BJ (cell line): ENCODE measurements at places on chromosomes 11 and 22.

GRCh38 chr11:92152245-92152644, 72.4 kb upstream of the FAT3 start:
- DNase-seq: no peak

- DNase-seq: no peak
Measured at GRCh38 chr11:64581057-64581523, 9.9 kb upstream of the SLC22A12 start.

DNA sequence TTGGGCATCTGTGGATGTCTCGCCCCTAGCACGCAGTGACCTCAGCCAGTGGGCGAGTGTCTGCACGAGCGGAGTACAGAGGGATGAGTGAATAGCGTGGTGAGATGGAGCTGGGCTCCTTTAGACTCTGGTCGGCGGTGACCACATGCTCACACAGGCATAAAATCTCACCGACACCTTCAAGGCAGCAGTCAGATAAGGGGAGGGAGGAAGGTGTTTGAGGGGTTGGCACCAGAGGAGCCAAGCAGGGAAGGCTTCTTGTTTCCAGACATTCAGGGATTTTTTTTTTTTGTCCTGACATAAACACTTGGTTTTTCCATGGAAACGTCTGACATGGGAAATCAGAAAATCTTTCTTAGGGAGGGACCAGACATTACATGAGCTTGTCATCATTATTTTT, 35.8 kb downstream of the GRIK4 start:
- no peak for DNase-seq

DNA sequence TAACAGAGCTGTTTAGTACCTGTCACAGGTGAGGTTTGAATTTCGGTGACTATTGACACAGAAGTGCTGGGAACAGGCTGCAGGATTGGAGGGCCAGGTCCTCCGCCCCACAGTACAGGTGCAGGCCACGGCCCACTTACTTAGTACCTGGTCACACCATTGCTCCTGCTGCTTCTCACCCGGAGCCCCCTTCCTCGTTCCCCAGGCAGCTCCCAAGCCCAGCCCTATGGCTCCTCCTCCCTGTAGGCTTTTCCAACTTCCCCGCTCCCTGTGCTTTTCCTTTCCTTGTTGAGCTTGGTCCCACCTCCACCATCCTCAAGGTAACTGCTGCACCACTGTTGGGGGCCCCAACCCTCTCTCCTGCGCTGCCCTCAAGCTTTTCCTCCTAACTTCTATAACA, 27.9 kb upstream of the ANO1 start:
- no peak for DNase-seq

DNA sequence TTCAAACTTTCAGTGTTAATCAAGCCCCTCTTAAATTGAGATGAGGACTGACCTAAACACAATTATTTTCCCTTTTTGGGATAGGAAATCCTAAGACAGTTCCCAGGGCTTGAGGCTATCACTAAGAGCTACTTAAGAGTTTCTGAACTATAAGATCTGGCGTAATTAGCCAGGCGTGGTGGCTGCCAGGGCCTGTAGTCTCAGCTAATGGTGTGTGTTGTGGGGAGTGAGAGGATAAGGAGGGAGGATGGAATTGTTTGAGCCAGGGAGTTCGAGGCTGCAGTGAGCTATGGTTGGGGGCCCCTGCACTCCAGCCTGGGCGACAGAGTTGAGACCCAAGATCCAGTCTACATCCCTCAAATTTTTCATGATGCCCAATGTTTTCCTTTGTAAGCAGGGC, 23.5 kb upstream of the EXPH5 start:
- no peak for DNase-seq

DNA sequence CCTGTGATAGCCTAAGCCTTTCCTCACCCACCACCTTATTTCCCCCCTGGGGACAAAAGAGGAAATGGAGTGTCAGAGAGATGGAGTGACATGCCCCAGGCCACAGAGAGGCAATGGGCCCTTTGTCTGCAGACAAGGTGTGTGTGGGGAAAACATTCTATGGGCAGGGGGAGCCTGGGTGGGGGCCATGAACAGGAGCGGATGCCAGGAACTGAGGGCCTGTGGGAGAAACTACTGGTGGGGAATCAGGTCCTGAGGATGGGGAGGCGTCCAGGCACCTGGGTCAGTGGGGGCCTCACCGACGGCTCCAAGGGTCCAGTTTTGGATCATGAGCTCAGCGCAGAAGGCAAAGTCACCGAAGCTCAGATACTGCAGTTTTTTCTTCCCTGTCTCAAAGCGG, 3.0 kb downstream of the FIBP start:
- no peak for DNase-seq

DNA sequence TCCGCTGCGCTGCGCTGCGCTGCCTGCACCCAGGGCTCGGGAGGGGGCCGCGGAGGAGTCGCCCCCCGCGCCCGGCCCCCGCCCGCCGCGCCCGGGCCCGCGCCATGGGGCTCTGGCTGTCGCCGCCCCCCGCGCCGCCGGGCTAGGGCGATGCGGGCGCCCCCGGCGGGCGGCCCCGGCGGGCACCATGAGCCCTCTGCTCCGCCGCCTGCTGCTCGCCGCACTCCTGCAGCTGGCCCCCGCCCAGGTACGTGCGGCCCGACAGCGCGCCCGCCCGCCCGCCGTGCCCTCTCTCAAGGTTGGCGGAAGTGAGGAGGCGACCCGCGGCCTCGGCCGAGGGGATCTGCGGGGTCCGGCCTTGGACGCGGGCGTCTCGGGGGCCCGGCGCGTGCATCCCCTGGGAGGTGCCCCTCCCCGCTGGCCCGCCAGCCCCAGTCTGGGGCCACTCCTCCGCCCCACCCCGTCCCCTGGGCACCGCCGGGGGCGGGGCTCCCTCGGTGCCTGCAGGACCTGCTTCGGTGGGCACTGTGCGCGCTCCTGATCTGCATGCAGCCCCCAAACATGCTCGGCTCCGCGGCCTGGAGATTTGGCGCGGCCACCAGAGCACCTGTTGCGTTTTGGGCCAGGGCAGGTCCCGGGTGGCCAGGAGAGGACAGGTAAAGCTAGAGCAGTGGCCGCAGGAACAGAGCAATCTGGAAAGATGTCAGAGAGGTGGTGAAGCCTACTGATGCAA, 429 bp downstream of the VEGFB start:
- DNase-seq: no peak

DNA sequence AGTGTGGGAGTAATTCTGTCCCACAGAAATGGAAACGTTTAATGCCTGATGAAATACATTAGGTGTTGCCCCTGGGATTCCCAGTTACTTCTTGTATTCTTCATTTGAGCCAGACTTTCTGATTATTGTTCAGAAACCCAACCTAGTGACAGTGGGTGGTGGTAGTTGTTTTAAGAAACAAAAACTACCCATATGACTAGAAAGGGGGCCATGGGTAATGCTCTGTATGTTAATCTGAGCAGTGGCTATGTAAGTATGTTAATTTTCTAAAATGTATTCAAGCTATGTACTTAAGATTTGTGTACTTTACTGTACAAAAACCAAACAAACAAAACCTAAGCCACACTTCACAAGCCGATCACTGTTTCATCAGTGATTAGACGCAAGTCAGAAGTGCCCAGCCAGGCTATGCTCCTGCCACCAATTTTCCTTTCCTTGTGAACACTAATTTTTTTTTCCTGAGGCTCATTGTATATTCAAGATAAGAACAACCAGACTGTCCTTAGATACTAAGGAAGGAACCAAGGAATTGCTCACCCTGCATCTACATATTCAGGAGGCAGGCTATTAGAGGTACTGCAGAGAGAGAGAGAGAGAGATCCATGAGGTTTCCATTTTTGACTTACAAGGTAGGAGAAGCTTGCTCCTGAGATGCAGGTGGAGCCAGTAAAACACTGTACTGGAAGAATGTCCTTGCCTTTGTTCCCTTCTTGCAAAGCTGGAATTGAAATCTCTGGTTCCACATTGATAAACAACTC, 122.7 kb downstream of the DBX1 start:
- no peak for DNase-seq

GRCh38 chr11:36115378-36115801, 171.5 kb downstream of the LDLRAD3 start:
- DNase-seq: no peak

DNA sequence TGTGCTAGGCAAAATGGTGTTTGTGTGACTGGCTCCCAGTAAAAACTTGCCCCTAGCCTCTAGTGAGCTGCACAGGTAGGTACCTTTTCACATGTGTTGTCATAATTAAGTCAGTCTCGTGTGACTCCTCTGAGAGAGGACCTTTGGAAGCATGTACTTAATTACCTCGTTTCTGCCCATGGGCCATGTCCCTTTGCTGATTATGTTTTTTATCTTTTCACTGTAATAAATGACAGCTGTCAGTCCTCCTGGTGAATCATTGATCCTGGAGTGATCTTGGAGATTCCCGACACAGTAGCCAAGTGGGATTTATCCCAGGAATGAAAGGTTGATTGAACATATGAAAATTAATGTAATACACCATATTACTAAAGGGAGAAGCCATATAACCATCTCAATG, 12.5 kb upstream of the CLNS1A start:
- no peak for DNase-seq

DNA sequence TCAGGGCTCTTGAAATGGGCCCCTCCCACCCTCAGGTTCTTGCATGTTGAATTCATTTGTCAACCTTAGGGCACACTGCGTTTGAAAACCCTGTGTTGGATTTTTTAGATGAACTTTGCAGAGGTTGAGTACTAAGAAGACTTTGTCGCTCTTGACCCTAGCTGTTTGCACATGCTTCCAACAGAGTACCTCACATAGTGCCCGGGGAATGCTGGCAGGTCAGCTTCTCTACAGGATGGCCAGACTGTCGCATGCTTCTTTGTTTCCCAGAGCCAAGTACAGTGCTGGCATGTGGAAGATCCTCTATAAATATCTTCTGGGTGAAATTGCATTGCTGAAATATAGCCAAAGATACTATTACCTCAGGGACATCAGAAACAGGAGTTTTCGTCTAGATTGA, 59.9 kb downstream of the FAT3 start:
- no peak for DNase-seq

DNA sequence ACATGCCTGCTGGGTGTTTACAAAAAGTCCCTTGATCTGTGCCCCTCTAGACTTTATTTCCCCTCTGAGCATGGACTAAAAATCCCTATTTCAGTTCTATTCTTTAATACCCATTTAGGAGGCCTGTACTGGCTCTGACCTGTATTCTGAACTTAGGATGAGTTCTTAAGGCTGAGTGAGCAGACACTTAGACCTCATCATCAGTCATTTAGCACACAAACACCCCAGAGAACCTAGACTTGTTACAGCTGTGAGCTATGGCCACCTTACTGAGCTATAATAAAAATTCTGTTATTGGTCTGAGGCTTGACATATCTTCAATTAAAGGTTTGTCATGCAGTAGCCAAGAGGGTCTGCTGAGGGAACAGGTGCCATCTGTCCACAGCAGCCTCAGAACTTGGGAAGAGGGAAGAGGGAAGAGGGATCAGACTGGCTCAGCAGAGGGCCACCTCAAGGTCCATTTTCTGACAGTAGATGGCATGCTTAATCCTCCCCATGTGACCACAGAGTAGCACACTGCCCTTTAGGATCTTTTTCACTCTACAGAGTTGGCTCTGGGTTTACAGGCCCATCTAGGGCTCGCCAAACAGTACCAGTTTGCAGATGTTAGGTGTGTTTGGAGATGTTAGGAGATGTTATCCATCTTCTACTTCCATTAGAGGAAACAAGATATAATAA, 30.2 kb upstream of the RRM1 start:
- no peak for DNase-seq

- DNase-seq: no peak
Measured at GRCh38 chr11:134357545-134357839, 25.7 kb downstream of the GLB1L2 start.

- no peak for DNase-seq
Measured at GRCh38 chr11:93622043-93622442, 39.4 kb upstream of the CEP295 start.

DNA sequence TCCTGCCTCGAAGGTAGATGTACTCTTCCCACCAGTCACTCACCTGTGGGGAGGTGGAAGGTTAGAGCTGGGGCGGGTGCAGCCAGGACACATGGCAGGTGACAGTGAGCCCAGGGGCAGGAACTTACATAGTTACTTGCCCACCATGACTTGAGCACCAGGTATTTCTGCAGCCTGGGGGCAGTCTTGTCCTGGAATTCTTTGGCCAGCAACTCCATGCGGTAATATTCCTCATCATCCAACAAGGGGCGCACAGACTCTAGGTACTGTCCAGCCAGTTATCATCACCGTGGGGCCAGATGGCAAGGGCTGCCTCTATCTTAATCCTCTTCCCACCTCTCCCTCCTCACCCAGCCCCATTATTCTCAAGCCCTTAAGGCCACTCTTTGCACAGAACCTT, 2.2 kb downstream of the CPT1B start:
- DNase-seq: no peak

DNA sequence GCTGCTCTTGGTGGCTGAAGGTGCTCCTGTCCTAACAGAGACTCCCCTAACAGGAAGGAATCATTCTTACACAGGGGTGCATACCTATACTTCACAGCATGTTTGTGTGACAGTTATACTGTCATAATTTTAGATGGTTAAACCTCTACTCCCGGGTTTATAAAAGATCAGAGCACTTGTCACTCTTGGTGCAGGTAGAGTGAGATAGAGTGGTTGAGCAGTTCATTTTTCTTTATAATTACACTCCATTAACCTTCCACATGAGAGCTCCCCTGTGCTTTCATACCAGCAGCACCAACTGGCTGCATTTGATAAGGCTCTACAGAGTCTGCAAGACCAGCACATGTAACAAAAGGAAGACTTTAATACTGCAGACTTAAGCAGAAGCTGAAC, 72.9 kb downstream of the LARGE2 start:
- no peak for DNase-seq

GRCh38 chr22:32684822-32685187, 116.7 kb upstream of the TIMP3 start:
- no peak for DNase-seq
